ENCODE measurements at places on chromosomes 5 and 9. TPM values are rescaled to one million over a fixed set of nuclear protein-coding genes. Genes with fewer than 3 reads are reported as not detected.

The TERT gene
- not detected for total RNA-seq

The ORM2 gene
- total RNA-seq = not detected

The LAMC3 gene
- under 0.01 TPM for total RNA-seq

The CDH6 gene
- 6.9 TPM for total RNA-seq

GRCh38 chr9:92598382-92598781, 62.6 kb upstream of the ECM2 start:
- no peak for ATAC-seq

Measured in gastroesophageal sphincter (tissue), 4 donors.